ENCODE measurements at places on chromosomes 1 and 21.

- DNase-seq: no peak
Observed at GRCh38 chr21:45210461-45210983, 77.2 kb downstream of the POFUT2 start.

DNA sequence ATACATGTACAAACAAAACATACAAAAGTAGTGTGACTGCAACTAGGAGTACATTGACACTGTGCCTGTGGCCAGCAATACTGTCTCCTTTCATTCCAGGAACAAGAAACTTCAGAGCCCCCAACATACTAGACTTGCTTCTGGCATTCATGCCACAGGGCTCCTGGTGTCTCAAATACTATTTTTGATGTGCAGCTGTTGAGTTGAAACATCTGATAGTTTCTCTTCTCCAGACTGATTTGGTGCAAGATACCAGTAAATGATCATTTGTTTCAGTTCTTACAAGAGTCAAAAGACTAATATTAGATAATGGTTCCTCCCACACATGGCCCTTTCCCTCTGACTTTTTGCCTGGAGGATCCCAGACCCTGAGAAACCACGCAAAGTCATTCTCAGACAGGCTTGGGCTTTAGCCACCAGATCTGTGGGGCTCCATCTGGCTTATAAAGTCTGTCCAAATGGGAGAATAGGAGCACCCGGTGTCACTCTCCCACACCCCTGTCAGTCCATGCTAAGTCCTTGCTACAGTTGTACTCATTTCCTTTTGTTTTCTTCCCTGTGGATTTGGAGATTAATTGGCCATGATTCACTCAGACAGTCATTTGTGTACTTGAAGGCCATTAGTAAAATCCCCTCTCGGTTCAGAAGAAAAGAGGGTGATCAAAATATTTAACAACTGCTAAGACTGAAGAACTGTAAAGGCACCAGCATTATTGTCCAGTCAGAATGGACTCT, 163.5 kb upstream of the RUNX1 start:
- no peak for DNase-seq

DNA sequence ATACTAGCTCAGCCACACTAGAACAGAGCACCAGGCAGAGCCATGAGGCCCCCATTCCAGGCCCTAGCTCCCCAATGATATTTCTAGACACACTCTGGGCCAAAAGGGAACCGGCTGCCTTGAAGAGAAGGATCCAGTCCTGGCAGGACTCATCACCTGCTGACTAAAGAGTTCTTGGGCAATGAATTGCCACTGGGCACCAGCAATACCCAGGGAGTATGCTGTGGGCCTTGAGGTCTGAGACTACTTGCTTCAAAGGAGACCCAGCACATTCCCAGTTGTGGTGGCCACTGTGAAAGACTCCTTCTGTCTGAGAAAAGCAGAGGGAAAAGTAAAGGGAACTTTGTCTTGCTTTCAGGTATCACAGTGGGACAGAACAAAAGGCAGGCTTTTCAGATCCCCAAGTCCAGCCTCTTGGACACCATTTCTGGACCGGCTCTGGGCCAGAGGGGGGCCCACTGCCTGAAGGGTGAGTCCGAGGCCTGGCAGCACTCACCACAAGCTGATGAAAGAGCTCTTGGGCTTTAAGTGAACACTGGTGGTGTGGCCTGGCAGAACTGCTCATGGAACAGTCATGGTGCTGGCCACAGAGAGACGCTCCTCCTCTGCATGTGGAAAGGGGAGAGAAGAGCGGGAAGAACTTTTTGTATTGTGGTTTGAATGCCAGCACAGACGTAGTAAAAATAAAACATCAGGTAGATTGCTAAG, 72.5 kb downstream of the CDC42BPA start:
- DNase-seq: no peak

GRCh38 chr1:2823921-2824610, 22.6 kb upstream of the TTC34 start:
- no peak for DNase-seq

DNA sequence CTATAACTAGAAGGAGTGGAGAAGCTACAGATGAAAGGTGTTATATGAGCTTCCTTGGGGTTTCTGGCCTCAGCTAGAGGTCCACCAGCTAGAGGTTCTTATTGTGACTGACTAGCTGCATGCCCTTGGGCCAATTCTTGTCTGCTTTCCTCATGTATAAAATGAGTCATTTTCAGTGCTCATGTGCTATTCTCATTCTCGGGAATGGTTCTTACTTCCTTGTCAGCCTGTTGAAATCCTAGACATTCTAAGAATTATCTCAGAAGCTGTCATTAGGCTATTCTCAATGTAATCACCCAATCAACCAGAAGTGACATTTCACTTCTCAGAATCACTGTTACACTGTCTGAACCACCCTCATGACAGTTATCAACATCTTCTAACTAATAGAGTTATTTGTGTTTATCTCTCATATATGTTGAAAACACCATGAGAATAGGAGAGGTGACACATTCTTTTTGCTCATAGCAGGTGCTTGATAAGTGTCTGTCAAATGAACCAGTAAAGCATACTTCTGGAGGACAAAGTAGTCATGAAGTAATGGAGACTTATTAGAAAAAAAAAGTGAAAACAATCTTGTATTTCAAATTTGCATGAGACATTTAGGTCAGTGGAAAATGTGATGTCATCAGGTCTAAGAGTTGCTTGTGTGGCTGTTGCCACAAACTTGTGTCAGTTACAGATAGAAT, 122.8 kb upstream of the IVNS1ABP start:
- no peak for DNase-seq

GRCh38 chr1:84800090-84801073, 92.6 kb downstream of the LPAR3 start:
- DNase-seq: no peak

GRCh38 chr1:147895123-147895522, 7.5 kb upstream of the GJA8 start:
- no peak for DNase-seq

- DNase-seq: no peak
Observed at GRCh38 chr1:101055623-101056022, 30.0 kb upstream of the DPH5 start.

- DNase-seq: no peak
Observed at GRCh38 chr21:44637018-44637850, at the start of gene KRTAP10-10. Gene KRTAP10-10, plus strand, starts transcription at chr21:44637356. Its CDS starts 62 bp downstream, at chr21:44637418.

- no peak for DNase-seq
Observed at GRCh38 chr1:11648732-11649158, 5.5 kb downstream of the FBXO2 start.

GRCh38 chr1:203652724-203653461, 26.3 kb downstream of the ATP2B4 start:
- DNase-seq: no peak

- no peak for DNase-seq
Observed at GRCh38 chr1:198848649-198849048, 209.8 kb downstream of the PTPRC start.

- DNase-seq: no peak
Observed at GRCh38 chr1:230002164-230002803, 64.8 kb upstream of the GALNT2 start.

DNA sequence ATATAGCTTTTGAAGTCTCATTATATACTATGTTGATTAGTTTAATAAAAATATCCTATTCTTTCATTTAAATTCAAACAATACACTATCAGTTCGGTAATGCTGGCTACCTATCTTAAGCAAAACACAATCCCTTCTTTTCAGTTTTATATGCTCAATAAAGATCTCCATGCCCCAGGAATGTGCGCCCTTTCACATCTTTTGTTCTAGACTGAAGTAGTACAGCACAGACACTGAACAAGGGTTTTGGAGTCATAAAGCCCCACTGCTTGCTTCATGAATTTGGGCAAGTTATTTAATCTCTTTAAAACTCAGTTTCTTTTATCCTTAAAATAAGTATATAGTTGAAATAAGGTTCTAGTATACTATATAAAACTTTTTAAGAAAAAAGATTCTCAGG, 22.4 kb downstream of the SYDE2 start:
- DNase-seq: no peak

- DNase-seq: no peak
Observed at GRCh38 chr1:102185260-102185659, 188.5 kb upstream of the OLFM3 start.

DNA sequence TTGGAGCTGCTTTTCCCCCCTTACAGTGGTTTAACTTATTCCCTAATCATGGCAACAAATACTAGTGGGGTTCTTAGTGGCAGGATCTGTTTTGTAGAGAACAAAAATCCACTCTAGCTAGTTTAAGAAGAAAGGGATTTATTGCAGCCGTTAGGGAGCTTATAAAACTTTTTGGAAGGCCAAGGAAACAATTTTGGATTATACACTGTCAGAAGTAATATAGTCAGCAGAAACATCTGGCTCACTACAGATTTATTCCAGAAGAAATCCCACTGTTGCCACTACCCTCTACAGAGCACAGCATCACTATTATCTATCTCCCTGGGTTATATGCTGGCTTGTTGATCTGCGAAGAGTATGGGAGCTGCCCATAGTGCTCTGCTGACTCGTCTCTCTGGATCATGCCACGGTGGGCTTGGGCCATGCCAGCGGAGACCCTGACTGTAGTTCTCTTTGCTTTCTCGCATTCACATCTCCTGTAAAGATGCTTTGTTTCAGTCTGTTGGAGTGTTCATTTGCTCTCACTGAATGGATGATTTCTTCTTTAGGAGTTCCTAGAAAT, 107.5 kb downstream of the ODF2L start:
- DNase-seq: no peak

GRCh38 chr1:198162091-198162767, 5.4 kb downstream of the NEK7 start:
- DNase-seq: no peak

- DNase-seq: no peak
Observed at GRCh38 chr1:183077097-183077496, 53.9 kb downstream of the LAMC1 start.

DNA sequence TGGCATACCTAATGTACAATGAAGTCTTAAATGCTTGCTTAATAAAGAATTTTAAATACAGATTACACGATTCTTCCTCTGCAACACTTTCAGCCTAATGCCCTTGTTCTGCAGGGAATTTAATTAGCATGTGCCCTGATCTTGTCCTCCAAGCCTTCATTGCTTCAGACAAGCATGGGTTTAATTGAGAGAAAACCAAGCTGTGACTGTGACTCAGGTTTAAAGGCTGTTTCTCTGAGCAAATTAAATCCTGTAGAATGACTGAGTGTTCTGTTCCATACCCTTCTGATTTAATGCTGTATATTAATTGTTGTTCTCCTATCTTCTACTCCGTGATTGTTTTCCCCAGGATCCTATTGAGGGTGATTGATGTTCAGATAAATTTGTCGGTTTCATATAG, 269.0 kb upstream of the PRMT6 start:
- no peak for DNase-seq

DNA sequence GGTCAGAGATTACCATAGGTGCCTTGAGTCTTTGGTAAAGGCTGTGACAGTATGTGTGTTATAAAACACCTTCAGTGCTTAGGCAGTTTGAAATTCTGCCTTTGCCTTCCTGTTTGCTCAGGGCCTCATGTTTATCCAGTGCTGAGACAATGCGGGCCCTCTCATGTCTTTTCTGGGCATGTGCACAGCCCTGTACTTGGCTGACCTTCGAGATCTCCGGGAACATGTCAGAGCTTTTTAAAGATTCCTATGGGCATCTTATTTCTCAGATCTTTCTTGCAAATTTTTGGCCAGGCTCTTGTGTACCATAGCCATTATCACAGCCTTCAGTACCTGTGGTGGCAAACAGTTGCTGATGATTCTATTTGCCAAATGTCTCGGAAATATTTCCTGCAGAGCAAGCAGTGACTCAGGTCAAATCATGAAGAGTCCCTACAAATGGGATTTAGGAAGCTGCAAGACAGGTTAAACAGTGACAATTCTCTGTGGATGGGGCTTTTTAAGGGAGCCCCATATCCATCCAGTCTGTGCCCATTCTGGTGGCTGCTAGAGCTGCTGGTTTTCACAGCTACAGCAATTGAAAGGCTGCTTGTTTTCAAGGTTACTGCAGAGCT, 42.1 kb downstream of the HOOK1 start:
- no peak for DNase-seq

DNA sequence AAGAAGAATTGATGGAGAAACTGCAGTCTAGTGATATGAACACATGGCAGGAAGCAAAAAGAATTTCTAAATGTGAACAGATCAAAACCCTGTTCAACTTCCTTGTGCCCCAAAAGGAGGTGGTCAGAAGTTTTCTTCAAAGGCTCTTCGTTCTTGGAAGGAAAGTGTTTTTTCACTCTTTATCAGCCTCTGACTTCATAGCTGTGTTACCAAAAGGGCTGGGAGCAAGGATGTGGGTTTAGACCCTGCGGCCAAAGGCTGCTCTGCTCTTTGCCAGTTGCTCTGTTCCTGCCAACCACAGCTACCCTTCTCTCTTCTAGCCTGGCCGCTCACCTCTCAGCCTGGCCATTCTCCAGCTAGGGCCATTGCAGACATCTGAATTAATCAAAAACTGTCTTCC, 53.8 kb downstream of the PTGER3 start:
- no peak for DNase-seq

- no peak for DNase-seq
Observed at GRCh38 chr1:147769106-147769505, 8.7 kb upstream of the GJA5 start.

GRCh38 chr1:241976229-241976628, 18.7 kb downstream of the BECN2 start:
- no peak for DNase-seq

DNA sequence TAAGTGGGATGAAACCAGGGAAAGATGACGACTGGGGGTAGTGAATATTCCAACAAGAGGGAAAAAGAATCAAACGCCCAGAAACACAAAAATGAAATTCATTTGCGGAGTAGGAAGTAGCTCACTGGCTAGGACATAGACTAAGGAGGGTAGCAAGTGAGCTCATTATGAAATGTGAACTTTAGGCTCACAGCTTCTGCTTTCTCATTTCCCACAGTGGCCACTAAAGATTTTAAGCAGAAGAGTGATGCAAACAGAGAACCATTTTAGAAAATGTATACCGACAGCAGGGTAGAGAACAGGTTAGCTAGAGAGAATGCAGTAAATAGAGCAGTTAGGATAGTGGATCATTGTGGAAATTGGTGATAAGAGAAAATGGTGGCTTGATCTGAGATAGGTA, 3.5 kb downstream of the CD48 start:
- no peak for DNase-seq

- DNase-seq: no peak
Observed at GRCh38 chr1:53878492-53879105, 11.0 kb downstream of the YIPF1 start.

DNA sequence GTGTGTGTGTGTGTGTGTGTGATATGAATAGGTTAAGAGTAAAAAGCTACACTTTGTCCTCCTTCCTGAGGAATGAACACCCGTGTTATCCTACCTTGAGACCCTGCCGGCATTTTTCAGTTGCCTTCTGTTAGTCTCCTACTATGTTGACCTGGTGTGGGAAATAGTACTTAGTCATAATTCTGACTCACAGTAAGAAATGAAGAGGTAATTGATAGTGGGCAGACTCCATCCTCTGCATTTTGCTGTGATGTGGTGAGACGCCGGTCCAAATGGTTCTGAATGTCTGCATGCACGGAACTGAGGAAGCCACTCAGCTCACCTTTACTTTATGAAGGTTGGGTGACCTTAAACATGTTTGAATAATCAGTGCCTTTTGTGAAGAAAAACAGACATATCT, 12.6 kb downstream of the CD101 start:
- no peak for DNase-seq

- DNase-seq: no peak
Observed at GRCh38 chr1:20439282-20439681, 46.7 kb downstream of the CAMK2N1 start.

All from activated CD4-positive, CD25-positive, alpha-beta regulatory T cell (primary cell).